NCI-H524 treated with DMSO at 0.1 percent for 48 hours (cell line): ENCODE measurements at places on chromosomes 4 and X.

GRCh38 chrX:111100191-111100590, 4.2 kb downstream of the PAK3 start:
- DNase-seq, result no peak

DNA sequence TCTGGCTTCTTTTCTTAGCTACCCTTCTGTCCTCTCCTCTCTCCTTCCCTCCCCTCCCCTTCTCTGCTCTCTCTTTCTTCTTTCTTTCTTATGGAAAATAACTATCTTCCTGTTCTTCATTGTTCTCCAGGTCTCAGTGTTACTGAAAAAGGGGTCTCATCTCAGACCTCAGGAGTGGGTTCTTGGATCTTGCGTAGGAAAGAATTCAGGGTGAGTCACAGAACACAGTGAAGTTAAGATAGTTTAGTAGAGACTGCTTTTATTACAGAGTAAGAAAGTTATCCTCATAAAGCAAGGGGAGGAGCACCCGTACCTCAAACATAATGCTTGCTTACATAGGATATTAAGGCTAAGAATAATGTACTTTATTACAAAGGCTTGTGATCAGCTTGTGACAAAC, 31.8 kb upstream of the CWH43 start:
- DNase-seq, result no peak

DNA sequence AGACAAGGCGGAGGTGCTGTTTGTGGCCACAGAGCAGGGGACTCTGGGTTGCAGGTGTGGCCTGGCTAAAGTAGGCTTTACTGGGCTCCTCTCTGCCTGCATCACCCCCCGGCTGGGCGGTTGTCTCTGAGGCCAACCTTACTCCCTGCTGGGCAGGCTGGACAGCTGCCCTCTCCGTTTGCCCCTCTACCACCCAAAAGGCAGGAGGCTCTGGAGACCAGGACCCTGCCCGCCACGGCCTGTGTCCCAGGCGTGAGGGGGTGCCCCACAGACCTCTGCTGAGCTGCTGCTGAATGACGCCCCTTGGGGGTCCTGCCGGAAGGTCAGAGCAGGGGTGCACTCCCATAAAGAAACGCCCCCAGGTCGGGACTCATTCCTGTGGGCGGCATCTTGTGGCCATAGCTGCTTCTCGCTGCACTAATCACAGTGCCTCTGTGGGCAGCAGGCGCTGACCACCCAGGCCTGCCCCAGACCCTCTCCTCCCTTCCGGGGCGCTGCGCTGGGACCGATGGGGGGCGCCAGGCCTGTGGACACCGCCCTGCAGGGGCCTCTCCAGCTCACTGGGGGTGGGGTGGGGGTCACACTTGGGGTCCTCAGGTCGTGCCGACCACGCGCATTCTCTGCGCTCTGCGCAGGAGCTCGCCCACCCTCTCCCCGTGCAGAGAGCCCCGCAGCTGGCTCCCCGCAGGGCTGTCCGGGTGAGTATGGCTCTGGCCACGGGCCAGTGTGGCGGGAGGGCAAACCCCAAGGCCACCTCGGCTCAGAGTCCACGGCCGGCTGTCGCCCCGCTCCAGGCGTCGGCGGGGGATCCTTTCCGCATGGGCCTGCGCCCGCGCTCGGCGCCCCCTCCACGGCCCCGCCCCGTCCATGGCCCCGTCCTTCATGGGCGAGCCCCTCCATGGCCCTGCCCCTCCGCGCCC, 920 bp downstream of the HTT-AS start:
- no peak for DNase-seq

GRCh38 chrX:40462795-40463194, 118.0 kb upstream of the ATP6AP2 start:
- DNase-seq, result no peak

DNA sequence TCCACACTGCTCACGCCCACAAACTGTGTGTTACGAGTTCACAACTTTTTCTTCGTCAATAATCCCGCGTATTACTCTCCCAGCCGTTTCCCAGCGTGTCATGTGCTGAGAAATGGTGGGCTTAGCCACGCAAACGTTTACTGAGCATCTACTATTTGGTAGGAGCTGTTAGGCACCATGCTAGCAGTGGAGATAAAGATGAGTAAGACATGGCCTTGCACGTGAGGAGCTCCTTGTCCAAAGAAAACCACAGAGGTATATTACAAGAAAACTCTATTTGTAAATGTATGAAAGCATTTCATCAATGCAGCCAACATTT, 821 bp upstream of the TMEM128 start:
- no peak for DNase-seq

GRCh38 chr4:152468408-152468807, 67.5 kb downstream of the FBXW7 start:
- no peak for DNase-seq

DNA sequence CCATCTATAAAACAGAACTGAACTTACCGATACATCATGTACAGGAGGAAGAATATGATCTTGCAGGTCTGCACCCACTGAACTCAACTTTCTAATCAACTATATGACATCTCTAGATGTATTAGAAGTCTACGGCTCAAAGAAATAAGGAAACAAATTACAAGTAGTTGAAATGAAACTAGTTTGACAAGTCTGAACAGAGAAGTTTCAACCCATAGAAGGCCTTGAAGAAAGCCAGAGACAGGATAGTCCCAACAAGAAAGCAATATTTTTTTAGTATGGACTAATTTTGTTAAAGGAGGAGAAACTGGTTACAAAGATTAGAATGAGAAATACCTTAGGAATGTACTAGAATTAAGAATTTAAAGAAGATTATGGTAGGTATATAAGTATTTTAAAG, at the start of gene TMPRSS11A:
TMPRSS11A (minus strand) TSS at position 138 of the 400 bp plus-strand sequence; CDS start at position 38, 100 bp downstream.
- no peak for DNase-seq

DNA sequence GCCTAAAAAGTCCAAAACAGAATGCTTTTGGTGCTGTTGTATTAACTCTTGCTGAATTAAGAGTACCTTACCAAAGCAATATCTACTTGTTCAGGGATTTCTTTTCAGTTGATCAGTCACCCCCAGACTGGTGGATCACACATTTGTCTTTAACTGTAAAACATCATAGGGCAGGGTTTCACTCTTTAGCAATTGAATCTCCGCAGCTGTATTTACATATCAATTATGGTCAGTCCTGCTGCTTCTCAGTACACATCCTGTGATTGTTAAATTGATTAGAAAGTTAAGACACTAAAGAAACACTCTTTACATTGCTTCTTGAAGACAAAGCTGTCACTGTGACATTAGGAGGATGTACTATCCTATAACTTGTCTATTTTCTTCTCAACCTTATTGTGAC, 277.1 kb upstream of the ADGRL3 start:
- no peak for DNase-seq

- DNase-seq, result no peak
Observed at GRCh38 chrX:17679820-17680219, 57.5 kb upstream of the SCML1 start.

- no peak for DNase-seq
Observed at GRCh38 chrX:154439841-154440240, 2.9 kb downstream of the GDI1 start.
